ENCODE measurements at places on chromosomes 16 and 17. TPM values are rescaled to one million over a fixed set of nuclear protein-coding genes. Genes with fewer than 3 reads are reported as not detected.

- DNase-seq: no peak
Observed at GRCh38 chr17:49597436-49597835, 21.8 kb downstream of the NXPH3 start.

The CRHR1 gene
- total RNA-seq: 0.36 TPM

DNA sequence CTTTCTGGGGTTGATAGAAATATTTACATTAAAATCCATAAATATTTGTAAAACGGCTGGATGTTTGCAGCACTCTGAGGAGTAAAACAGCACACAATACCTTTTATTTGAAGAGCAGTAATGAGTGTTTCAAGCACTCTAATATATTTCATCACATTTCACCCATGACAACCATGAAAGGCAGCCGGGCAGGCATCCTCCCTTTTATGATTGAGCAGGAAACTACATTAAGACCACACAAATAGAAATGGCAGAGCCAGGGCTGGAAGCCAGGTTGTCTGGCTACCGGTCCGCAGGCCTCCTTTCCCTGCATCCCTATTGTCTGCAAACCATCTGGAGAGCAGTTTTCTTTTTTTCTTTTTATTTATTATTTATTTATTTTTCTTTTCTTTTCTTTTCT, 23.1 kb upstream of the GPRC5C start:
- DNase-seq: no peak

DNA sequence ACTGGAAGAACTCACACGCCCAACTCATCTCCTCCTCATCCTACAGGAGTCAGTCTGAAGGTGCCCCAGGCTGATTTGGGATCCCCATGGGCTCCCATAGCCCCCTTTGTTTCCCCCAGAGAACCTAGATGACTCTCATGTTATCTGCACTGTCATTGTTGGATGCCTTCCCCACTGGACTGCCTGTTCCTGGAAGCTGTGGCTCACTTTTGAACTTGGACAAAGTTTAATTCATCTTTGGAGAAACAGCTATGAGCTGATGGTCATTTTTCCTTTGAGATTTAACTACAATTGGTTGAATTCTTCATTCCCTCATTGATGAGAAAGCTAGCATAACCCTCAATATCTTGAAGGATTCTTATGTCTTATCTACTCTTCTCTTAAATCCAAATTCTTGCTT, 186.6 kb downstream of the SALL1 start:
- DNase-seq: no peak

The HCRT gene
- total RNA-seq: not detected

DNA sequence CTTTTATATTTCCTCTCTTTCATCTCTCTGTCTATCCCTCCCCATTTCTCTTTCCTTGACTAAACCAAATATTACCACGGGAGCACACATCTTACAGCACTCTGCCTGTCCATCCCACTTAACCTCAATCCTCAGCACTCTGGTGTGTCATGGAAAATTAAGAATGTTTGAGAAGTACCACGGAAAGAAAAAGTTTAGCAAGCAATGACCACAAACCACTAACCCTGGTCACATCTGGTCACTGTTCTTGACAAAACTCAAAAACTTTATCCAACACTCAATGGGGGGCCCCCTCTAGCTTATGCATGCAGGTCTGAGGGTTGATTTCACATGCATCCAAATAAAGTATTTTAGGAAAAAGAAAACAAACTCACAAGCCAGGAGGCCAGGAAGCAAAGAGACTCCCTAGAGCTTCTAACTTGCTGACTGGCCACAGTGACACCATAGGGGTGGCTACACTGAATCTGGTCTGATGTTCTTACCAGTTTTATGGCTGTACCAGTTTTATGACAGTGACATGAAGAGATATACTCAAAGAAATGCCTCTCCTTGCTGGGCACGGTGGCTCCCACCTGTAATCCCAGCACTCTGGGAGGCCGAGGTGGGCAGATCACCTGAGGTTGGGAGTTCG, 229.2 kb downstream of the STX8 start:
- no peak for DNase-seq

- no peak for DNase-seq
Observed at GRCh38 chr17:69452664-69453260, 38.3 kb downstream of the MAP2K6 start.

The P4HB gene
- total RNA-seq: 248 TPM

DNA sequence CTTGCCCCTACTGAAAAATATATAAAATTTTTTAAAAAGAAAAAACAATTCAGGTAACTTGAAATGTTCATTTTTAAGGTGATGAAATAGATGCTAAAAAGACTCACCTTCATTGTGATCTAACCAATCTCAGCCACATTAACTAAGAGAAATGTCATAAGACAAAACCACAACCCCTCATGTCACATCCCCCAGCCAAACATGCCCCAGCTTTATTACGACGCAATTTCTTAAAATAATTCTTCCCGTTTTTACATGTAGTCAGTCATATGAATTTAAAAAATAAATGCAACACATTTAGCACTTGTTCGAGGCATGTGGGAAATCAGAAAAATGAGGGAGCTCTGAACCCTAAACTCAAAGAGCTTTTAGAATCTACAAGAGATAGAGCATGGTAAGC, 9.5 kb downstream of the AMFR start:
- DNase-seq: no peak
